ENCODE measurements at places on chromosomes 5 and 9.

DNA sequence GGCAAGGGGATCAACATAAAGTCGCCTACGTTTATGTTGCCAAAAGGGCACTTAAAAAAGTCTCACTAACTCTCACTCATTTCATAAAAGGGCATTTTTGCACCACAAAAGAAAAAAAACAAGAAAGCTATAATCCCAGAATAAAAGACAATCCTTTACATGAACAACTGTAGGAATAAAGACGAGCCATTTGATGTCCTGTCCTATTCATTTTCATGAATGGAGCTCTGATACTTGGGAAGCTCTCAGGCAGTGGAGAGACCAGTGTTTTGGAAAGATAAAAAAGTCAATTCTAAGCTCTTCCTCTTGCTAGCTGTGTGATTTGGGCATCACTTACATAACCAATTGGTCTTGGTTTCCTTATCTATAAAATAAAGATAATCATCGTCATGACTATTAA is 95.5 kb upstream of the EQTN start:
- no peak for DNase-seq

DNA sequence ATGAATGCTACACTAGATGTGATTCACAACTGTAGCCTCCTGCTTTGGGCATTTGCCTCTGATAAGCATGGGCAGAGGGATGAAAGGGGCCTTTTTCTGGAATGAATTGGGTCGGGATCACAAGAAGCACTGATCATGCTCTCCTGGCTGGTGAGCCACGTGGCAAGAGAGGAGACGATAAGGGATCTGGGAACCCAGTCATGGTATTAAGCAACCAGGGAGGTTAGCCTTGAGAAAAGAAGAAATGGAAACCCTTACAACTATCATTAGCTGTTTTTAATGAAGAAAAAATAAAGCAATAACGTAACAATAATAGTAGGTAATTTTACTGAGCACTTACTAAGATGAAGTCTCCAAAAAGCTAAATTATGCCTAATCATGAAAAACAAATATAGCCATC is 50.0 kb upstream of the RAI14 start:
- DNase-seq = no peak

DNA sequence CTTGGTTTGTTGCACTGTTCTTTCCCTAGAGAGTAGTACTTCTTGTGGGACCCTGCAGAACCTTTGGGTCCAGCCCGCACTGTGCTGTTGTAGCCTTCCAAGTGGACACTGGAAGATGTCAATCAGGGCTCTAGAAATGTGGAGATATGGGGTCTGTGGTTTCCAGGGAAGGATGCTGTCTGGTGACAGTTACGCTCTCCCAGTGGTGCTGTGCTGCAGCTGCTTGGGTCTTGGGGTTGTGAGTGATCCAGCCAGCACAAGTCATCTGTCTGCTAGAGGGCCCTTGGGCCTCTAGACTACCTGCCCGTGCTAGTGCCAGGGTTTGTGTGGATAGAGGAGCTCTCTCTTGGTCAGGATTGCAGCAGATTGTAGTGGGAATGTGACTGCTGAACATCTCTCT is 484.5 kb downstream of the DMAC1 start:
- DNase-seq = no peak

GRCh38 chr5:141476132-141476911 is 556 bp downstream of the PCDHGC3 start:
- no peak for DNase-seq

DNA sequence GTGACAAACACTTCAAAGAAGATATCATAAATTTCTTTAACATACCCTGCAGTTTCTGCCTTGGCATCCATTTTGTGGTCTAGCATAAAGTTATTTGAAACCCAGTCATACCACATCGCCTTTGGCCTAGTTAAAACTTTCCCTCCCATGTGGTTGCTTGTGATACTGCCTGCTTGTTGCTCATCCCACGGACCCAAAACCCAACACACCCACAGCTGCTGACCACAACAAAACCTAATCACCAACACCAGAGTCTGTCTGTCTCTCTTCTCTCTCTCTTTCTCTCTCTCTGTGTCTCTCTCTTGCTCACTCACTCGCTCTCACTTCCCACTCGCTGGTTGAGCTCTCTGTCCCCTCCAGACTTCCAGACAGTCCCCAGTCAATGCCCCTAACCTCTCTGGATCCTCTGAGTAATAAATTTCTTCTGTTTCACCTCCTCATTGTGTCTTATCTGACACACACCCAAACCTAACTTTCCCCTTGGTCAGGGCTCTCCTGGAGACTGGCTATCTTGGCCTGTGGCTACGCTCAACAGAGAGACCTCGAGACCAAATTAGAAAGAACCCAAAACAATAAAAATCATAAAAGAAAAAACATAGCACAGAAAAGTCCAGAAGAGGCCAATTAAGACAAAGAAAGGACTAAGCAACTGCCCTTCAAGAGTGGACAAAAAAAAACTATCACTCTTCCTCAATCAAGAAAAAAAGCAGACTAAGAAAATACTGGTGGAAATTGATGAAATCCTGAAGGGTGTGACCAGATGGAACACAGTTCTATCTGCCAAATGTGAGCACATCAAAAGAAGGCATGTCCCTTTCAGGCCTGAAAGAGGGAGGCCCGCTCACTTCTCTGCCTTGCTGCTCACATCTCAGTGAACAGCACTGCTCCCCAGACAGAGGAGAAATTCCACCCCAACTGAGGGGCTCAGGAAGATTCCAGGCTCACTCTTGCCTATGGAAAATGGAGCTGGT is 41.5 kb downstream of the TTLL11 start:
- DNase-seq = no peak

DNA sequence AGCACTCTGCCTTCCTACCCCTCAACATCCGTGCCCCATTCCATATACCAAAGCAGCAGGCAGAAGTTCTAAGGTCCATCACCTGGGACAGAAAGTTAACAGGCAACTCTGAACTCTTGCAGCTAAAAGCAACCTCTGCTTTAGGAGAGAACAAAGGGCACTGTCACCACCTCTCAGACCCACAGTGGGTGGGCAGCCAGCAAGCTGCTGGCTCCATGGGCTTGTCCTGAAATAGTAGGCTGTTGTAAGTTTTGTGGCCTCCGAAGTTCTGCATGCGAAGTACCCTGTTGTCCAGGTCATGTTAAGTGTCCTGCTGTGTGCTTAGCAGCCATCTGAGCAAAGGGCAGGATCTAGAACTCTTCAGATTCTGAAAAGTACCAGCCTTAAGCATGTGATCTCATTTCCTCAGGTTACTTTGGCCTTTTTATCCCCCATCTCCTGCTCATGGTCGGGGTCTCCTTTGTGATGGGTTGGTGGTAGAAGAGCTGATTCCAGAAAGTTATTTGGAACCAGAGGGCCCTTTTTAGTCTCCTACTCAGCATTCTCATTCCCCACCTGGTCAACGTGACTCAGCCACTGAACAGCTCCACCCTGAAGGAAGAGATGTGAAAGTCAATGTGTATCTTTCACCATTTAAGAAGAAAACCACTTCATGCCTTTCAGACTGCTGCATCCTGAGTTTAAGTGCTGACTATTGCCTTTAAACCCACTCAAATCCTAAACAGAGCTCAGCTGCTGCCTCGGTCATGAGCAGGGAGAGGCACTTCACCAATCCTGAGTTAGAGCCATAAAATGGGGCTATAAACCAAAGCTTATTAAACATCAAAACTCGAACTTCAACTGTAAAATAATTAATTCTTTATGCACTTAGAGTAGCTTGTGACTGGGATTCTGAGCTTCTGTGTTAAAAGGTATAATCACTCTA is 121.4 kb downstream of the DPYSL3 start:
- DNase-seq = no peak

DNA sequence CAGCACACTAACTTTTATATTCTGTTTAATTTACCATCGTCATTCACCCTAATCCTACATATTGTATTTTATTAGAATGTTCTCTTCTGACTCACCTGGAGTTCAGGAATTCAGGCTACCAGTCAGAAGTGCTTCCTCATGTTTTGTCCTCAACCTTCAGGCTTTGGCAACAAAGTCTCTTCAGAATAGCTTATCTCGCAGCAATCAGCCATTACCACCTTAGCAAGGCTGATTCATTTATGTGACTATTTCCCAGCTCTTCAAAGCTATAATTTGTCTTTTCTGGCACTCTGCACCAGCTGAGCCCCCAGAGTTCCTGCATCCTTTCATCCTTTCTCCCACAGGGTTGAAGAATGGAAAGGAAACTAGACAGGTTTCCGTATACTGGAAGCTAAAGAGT is 365.5 kb upstream of the CDH18 start:
- DNase-seq = no peak

- DNase-seq = no peak
Observed at GRCh38 chr9:94111446-94111845, 27.2 kb downstream of the PTPDC1 start.

DNA sequence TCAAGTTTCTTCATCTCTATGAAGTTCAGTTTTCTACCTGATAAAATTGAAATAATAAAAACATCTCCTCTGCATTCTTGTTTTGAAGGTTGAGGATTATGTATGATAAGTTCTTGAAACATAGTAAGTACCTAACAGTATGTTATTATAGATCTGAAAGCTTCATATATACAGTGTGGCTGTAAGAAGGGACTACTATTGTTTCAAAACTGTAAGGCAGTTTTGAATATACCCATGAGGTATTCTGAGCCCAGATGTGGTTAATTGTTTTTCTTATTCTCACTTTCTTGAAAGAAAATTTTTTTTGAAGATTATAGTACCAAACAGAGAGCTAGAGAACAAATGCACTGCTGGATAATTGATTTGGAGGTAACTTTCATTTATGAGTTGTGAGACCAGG is 383.2 kb downstream of the CHSY3 start:
- DNase-seq = no peak

GRCh38 chr9:81871695-81872094 is 56.5 kb upstream of the SPATA31D4 start:
- DNase-seq = no peak

- DNase-seq = no peak
Observed at GRCh38 chr5:159971514-159971913, 37.4 kb upstream of the TTC1 start.

- DNase-seq = no peak
Observed at GRCh38 chr5:101390151-101390908, 487.2 kb upstream of the ST8SIA4 start.

DNA sequence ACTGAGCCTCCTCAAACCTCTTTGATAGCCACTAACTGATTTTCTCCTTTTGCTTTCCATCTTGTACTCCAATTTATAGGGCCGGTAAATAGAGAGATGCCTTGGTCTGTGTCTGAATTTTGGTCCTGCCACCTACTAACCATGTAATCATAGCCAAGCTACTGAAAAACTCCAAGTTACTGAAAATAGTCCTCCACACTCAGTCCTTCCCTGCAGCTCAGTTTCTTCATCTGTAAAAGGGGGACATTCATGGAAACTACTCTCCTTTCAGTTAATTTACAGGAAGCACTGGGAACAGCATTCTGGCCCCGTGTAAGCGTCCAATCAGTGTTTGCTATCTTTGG is 30.0 kb upstream of the TGFBR1 start:
- no peak for DNase-seq

- DNase-seq = no peak
Observed at GRCh38 chr9:3903273-3903672, 377.5 kb upstream of the RFX3 start.

DNA sequence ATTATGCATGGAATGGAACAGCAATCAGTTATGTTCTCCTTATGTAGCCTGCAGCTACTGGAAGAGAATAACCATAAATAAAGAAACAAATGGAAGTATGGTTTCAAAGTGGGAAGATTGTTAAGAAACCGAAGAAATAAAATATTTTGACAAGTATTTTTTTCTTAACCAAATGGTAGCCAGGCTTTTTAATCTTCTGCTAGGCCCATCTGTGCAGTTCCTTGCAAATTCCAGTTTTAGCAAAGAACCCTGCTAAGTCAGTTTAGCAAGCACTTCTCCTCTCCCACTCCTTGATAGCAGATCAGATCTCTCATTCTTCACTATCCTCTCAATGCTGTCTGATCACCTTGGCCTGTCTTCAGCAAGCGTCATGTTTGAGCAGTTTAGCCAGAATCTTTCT is 111.1 kb upstream of the PRDM9 start:
- no peak for DNase-seq

GRCh38 chr5:102750151-102750834 is 4.8 kb upstream of the PAM start:
- DNase-seq = no peak

- no peak for DNase-seq
Observed at GRCh38 chr5:77620405-77620804, 18.1 kb downstream of the OTP start.

DNA sequence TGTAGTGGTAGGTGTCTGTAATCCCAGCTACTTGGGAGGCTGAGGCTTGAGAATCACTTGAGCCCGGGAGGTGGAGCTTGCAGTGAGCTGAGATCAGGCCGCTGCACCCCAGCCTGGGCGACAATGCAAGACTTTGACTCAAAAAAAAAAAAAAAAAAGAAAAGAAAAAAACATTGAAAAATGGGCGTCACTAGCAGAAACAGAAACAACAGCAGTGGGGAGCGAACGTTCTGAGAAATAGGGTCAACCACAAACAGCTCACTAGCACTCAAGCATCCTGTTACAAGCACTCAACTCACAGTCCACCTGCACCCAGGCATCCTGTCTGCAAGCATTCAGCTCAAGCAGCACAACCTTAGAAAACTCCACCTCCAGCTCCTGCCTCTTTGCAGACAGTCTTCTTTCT is 17.2 kb downstream of the TRIM14 start:
- DNase-seq = peak; percentile 72

DNA sequence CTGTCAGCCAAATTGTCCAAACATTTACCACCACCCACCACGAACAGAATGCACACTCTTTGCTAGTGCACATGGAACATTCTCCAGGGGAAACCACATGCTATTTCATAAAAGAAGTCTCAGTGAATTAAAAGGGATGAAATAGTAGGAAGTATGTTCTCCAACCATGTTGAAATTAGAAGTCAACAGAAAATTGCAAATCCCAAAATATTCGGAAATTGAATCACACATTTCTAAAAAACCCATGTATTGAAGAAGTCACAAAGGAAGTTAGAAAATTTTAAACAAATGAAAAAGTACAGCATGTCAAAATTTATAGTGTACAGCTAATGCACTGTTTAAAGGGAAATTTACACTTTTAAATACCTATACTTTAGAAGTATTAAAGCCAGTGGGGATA is 50.8 kb downstream of the TGFBR1 start:
- no peak for DNase-seq

DNA sequence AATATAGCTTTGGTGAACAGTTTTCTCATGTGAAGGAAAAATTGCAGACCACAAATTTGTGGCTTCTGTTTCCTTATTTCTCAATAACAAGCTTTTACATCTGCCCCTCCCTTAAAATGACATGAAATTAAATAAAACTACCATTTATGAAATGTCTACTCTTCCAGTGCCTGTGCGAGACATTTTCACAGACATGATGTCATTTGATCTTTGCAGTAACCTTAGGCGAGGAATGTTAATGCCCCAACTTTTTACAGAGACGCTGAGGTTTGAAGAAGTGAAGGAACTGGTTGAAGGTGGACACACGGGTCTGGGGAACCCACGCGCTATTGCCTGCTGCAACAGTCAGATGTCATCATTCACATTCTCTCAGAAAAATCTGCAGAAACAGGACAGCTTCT is 61.5 kb downstream of the OSTF1 start:
- no peak for DNase-seq

DNA sequence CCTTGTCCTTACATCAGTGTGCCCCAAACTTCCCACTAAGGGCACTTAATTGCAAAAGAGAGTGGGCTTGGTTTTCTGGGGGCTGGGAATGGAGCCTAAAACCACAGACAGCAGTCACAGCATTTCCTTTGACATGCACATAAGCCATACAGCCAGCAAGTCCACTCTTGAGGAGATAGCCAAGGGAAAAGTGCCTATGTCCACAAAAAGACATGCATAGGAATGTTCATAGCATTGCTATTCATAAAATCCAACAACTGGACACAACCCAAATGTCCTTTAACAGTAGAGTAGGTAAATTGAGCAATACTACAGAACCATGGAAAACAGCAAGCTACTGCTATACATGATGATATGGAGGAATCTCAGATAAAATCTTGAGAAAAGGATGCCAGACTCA is 11.7 kb upstream of the FAT2 start:
- DNase-seq = no peak

Data from activated CD4-positive, alpha-beta T cell treated with anti-CD3 and anti-CD28 coated beads, Interleukin-2, amount 50 U/mL, for 1 hour (primary cell).